ENCODE measurements at places on chromosomes 3 and 15.

DNA sequence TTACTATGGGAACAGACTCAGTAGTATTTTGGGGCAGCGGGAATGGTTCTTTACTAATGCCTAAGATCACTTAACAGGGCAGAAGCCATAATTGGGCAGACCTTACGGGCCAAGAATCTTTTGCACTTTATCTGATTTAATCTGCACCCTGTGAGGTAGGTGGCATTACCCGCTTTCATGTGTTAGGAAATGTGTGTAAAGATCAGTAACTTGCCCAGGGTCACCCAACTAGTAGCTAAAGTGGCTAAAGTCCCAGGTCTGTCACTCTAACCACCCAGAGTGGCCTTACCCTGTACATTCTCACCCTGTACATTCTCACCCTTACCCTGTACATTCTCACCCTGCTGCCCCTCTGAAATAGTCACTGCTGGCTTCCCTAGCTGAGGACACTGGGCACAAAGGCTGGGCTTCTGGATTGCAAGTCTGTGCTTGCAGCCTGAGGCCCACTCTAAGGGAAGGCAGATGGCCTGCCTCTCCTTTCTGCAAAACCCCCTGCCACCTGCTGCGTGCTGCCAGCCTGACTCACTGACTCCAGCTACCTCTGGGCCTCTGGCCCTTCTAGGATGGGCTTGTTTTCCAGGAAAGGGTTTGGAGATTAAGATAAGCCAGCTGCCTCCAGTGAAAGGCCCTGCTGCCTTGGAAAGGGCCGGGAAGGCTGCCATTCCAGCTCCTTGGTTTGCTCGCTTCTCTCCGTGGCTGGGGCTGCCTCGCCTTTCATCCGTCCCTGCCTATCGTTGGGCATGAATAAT lies 37.5 kb upstream of the MYZAP start:
- DNase-seq: no peak

- DNase-seq: no peak
Observed at GRCh38 chr3:197495059-197495455, 60.7 kb downstream of the BDH1 start.

- DNase-seq: no peak
Observed at GRCh38 chr3:171850320-171850959, 7.3 kb downstream of the TMEM212 start.

- DNase-seq: no peak
Observed at GRCh38 chr3:62319570-62320243, 53.6 kb downstream of the FEZF2 start.

- DNase-seq: no peak
Observed at GRCh38 chr3:189304465-189305351, 132.9 kb downstream of the TPRG1 start.

DNA sequence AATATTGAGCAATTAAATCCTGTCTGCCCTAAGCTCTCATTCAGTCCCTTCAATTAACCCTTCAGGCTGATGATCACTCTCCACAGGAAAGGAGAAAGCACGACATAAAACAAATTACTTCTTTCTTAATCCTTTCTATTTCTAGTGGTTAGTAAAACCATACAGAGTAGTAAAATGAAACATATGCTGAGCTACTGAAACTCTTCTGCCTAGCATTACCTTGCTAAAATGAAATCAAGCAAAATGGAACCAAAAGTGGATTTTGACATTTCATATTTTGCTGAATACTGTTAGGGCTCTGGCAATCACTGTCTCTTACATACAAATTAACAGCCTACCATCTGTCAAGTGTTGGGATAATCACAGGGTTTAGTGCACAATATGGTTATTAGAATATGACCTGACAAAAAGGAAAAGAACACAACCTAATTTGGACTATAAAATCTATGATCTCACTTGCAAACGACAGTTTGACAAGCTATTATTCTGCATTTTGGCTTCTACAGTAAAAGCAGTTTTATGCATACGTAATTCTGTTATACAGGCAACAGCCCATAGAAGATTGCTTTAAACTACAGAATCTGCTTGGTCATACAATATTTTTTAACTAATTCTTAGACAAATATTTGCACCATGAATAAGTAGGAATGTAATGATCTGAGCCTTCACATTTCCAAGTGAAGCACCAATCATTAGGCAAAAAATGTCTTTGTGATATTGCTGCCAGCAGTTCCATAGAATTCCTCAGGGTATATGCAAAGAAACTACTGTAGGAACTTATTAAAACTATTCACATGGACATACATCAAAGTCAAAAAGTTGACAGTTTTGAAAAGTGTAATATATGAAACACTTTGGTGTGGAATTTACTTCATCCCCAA lies 105.0 kb downstream of the FHIT start:
- DNase-seq: no peak

DNA sequence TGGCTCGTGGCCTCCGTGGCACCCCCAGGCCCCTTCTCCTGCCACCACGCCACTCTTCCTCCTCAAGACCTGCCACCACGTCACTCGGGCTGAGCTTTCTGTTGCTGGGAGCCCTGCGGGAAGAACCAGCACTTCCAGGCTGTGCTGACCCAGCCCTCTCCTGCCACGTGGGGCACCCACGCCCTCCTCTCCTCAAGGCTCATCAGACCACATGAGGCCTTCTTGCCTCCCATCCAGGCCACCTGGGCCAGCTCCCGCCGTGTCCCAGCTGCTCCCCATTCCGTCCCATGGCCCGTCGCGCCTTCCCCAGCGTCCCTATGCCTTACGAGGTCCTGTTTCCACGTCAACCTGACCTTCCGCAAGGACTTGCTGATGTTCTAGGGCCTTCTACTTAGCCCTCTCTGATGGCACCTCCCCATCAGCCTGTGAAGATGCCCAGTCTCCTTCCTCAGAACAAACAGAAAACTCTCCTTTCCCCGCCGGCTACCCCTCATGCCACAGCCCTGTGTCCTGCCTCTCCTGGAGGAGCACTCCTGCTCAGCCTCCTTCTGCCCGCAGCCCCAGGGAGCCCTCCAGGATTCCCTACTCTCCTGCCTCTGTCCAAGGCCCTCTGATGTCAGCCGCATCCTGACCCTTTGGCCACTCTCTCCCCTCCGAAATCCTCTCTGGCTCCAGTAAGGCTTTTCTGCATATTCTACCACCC lies 71.1 kb upstream of the BLM start:
- DNase-seq: no peak

DNA sequence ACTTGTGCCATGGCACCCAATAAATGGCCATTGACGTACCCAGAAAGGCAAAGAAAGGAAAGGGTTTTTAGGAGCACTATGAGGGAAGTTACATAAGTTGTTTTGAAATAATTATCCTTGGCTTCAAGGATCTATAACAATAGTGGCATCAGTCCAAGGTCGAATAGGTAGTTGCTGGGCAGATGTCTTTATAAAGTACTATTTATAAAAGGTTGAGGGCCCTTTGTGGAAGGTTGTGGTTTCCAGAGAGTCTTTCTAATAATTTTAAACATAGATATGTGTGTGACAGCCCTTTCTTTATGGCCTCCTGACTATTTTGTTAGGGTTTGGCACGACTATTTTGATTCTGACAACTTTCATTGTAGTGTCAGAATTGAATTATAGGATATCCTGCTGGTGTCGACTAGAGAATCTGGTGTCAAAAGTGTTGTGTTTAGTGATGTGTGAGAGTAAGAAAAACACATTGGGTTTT lies 260.5 kb downstream of the PYDC2 start:
- no peak for DNase-seq

- DNase-seq: no peak
Observed at GRCh38 chr3:127800508-127800907, 21.8 kb downstream of the MGLL start.

DNA sequence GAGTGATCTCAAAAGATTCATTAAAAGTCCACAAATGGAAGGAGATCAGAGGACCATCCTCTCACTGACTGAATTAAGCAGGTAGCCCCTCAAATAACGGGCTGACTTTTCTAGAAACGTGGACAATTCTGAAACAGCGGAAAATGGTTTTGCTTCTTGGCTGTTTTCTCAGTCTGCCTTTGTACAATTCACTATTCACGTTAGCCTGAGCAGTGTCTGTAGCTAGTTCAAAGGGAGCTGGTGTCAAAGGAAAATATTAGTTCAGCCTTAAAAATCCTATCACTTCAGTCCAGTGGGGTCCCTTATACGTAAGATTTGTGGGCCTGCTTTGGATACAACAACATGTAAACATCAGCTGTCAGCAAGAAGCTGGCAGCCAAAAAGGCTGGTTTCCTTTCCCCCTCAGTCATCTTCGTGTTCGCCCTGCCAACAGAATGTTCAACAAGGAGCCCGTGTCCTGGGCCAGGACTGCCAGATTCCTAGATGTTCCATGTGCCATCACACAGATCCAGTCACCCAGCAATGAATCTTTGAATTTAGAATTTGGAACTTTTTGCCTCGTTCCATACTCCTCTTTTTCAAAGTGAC lies 19.3 kb downstream of the LMCD1 start:
- DNase-seq: no peak

DNA sequence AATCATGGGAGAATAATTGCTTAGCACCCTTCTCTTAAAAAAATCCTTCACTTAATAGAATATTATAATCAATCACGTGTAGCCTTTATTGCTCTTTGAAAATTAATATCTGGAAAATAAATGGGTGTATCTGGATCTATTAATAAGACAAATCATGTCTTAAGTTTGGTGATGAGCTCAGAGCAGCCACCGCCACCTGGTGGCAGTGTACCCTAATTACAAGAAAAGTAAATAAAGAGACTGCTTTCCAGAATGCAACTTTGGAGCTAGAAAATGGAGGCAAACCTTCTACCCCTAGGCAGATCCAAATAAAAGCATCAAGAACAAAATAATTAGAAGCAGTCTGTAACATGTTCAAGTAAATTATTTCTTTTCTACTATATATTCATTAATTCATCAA lies 43.5 kb downstream of the EPHB1 start:
- DNase-seq: no peak

GRCh38 chr3:151909681-151910405 lies 36.4 kb downstream of the SUCNR1 start:
- DNase-seq: no peak

DNA sequence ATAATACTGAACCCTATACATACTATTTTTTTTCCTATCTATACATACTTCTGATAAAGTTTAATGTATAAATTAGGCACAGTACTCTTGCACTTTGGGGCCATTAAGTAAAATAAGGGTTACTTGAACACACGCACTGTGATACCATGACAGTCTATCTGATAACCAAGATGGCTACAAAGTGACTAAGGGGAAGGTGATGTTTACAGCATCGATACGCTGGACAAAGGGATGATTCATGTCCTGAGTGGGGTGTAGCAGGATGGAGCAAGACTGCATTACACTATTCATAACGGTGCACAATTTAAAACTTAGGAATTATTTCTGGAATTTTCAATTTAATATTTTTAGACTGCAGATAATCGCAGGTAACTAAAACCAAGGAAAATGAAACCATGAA lies 30.0 kb upstream of the SLC2A2 start:
- no peak for DNase-seq

- DNase-seq: peak; percentile 80
Observed at GRCh38 chr15:38479266-38479665, 25.3 kb downstream of the FAM98B start.

DNA sequence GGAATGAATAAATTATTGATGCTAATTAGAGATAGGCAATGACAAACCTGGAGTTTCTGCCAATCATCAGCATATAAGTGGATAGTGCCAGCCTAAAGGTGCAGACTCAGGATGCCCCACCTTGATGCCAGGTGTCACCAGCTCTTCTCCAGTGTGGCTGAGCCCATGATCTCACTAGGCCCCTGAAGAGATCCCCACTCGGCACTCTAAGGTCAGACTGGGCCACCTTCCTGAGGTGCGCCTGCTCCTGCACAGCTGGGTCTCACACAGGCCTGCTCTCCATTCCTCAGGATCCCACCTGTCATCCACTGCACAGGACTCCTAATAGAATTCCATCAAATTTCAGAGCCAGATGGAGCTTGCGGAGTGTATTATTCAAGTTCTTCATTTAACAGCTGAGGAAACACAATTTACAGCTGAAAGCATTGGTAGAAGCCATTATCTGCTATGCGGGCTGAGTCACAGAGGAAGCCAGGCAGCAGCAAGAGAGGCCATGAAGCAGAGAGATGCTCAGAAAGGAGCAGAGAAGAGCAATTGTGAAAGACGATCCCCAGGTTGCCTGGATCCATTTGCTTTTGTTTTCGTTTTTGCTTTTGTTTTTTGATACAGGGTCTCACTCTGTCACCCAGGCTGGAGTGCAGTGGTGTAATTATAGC lies 25.1 kb upstream of the FSTL1 start:
- DNase-seq: no peak

DNA sequence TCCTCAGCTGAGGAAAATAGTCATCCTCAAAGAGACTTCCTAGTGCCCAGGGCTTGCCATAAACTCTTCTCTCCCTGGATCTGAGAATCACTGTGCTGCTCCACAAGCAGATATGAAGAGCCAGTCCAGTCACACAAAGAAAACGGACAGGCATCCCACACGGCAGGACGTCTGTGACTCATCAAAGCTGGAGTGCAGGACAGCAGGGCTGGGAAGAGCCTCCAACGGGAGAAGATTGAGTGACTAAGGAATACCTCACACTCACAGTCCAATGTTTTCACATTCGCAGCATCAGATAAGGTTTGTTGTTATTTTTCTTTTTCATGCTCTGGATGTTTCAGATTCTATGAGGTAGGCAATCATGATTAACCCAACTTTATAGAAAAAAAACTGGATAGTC lies 57.8 kb downstream of the NEK10 start:
- DNase-seq: peak; percentile 64

- no peak for DNase-seq
Observed at GRCh38 chr15:36884518-36884875, 215.9 kb downstream of the MEIS2 start.

GRCh38 chr15:52361494-52361893 lies 65.9 kb upstream of the MYO5C start:
- DNase-seq: no peak

GRCh38 chr3:154275965-154276364 lies 48.3 kb downstream of the DHX36 start:
- no peak for DNase-seq

- DNase-seq: no peak
Observed at GRCh38 chr15:68107142-68107541, 53.0 kb downstream of the PIAS1 start.

GRCh38 chr3:102605153-102605552 lies 170.3 kb downstream of the ZPLD1 start:
- DNase-seq: no peak

GRCh38 chr3:146078031-146078430 lies 83.0 kb downstream of the PLOD2 start:
- DNase-seq: no peak

DNA sequence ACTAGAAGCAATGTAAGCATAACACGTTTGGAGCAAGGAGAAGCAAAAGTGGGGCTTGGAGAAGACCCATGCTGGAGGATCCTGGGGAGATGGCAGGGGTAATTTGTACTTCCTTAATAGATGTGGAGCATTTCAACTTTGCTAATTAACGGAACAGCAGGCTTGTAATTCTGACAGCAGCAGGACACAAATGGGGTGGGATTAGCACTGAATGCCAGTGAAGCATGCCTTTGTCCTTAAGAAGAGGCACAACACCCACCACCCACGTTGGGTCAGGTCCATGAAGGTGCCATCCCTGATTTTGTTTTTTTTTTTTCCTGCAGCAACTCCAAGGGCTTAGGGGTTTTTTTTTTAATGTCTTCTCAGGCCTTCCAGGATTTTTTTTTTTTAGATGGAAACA lies 231.9 kb upstream of the ROPN1 start:
- DNase-seq: no peak
